ENCODE measurements at places on chromosomes 7 and 10. TPM values are rescaled to one million over a fixed set of nuclear protein-coding genes. Genes with fewer than 3 reads are reported as not detected.

The PRLHR gene
- 23.1 TPM for total RNA-seq

The PILRA gene
- 8.3 TPM for total RNA-seq

The ADAMTS14 gene
- total RNA-seq = not detected

The PNLIP gene
- not detected for total RNA-seq

The CNNM1 gene
- total RNA-seq = 2.5 TPM

The CLDN12 gene
- total RNA-seq = 21.4 TPM

The SPAM1 gene
- total RNA-seq = not detected

The FRAT1 gene
- total RNA-seq = 4.4 TPM

The C10orf143 gene
- 0.74 TPM for total RNA-seq

The CLDN4 gene
- total RNA-seq = 29.5 TPM

The ASZ1 gene
- total RNA-seq = not detected

The CPED1 gene
- 27.3 TPM for total RNA-seq

The TAS2R5 gene
- total RNA-seq = 6.1 TPM

The OPALIN gene
- total RNA-seq = not detected

The TAS2R41 gene
- not detected for total RNA-seq

The GPNMB gene
- total RNA-seq = 113 TPM

The GLI3 gene
- total RNA-seq = 24.6 TPM

The AP4M1 gene
- total RNA-seq = 26.3 TPM

The FAM180A gene
- total RNA-seq = 7.1 TPM
